ENCODE measurements at places on chromosomes 2 and 18.

DNA sequence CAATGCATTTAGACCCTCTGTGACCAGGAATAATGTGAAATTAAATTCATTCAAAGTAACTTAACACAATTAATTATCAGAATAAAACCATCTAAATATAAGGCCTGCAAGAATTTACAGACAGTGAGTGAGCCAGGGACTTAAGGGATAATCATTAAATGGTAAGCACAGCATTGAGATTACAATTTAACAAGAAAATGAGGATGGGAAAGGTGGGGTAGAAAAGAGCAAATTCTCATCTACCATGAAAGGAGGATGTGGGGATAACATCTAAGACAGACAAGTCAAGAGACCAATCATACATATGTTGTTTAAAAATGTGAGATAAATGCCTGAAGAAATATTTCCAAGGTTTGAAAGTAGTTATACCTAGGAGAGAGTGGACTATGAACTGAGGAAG, 259.3 kb upstream of the NT5C1B start:
- no peak for DNase-seq

GRCh38 chr18:59469463-59470180, 110.6 kb upstream of the LMAN1 start:
- no peak for DNase-seq

GRCh38 chr2:194060269-194060668, 1596.8 kb upstream of the SLC39A10 start:
- no peak for DNase-seq

DNA sequence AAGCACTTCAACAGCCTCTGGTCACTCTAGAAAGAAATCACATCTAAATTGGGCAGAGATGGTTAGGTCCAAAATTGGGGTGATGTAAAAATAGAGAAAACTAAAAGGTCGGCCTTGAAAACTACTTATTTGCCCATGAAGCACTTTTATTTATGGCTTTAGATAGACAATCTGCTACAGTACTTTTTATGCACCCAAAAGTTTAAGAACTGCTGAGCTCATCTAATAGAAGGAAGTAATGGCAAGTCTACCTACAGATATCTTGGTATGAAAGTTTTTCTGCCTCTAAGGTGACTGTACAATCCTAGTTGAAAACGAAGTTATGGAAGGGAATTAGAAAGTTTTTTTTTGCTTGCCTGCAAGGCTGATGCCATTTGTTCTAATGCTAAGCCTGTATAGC, 46.2 kb downstream of the SPHKAP start:
- no peak for DNase-seq

All from A172 (cell line).